Activated naive CD8-positive, alpha-beta T cell treated with anti-CD3 and anti-CD28 coated beads, Interleukin-2, amount 10 ng/mL, durations not matched to agents 7 days and 5 days (primary cell): ENCODE measurements at places on chromosomes 16 and 17. TPM values are rescaled to one million over a fixed set of nuclear protein-coding genes. Genes with fewer than 3 reads are reported as not detected.

The FBXW10B gene
- 0.94 TPM for total RNA-seq

The KRTAP4-6 gene
- not detected for total RNA-seq

The PABPN1L gene
- total RNA-seq, result not detected

The SOX15 gene
- 0.57 TPM for total RNA-seq

The TNK1 gene
- 5.2 TPM for total RNA-seq

The HASPIN gene
- total RNA-seq, result 21.4 TPM

The CCL5 gene
- total RNA-seq, result 782 TPM

The EFCAB5 gene
- total RNA-seq, result 1.3 TPM

The SEPTIN1 gene
- 318 TPM for total RNA-seq
